Ovary (tissue), 10 donors: ENCODE measurements at places on chromosomes 11 and 22.
A peak's percentile ranks its signal among the peaks of the same experiment; 100 is the strongest.

DNA sequence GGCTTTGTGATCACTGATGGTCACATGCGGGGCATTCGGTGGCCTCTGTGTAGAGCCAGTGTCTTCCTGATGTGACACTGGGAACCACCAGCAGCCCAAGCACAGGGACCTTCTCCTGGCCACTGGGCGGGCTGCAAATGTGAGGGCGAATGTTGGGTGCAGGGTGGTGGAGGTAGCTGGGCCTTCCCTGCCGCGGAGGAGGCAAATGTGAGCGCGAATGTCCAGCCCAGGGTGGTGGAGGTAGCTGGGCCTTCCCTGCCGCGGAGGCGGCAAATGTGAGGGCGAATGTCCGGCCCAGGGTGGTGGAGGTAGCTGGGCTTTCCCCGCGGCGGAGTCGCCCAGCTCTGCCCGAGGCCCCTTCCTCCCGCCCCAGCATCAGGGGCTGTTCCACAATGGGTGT is 23.3 kb downstream of the PTDSS2 start:
- no peak overlapping the region for H3K4me3 ChIP-seq
- no peak for DNase-seq
- H3K27ac ChIP-seq: no peak overlapping the region
- H3K36me3 ChIP-seq: no peaks in the 10 kb centered on the region
- no peaks in the 10 kb centered on the region for H3K27me3 ChIP-seq
- peaks cover 11% of the 10 kb centered on the region for H3K4me1 ChIP-seq

DNA sequence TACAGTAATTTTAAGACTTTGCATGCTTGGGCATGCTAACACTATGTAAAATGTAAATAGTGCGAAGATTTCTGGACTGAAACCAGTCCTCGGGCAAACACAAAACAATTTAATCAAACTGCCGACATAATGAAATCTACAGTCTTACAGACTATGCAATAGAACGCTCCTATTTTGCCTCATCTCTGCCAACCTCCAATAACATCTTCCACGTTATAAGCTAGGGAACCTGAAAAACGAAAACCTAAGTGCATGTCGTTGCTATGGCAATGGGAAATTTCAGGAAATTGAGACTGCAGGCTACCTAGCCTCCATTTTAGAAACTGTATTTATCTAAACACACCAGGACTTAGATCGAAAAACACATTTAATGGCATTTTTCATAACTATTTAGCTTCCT is 1.1 kb downstream of the CSTF3 start:
- no peaks in the 10 kb centered on the region for H3K36me3 ChIP-seq
- H3K4me1 ChIP-seq: peaks cover 6% of the 10 kb centered on the region
- no peak for DNase-seq

GRCh38 chr11:63851364-63851763 is 12.5 kb downstream of the MARK2 start:
- no peaks in the 10 kb centered on the region for H3K4me1 ChIP-seq
- no peak overlapping the region for H3K4me3 ChIP-seq
- H3K36me3 ChIP-seq: no peaks in the 10 kb centered on the region
- peak overlapping the region; percentile 42 for H3K27ac ChIP-seq
- no peak for DNase-seq
- H3K27me3 ChIP-seq: no peaks in the 10 kb centered on the region

DNA sequence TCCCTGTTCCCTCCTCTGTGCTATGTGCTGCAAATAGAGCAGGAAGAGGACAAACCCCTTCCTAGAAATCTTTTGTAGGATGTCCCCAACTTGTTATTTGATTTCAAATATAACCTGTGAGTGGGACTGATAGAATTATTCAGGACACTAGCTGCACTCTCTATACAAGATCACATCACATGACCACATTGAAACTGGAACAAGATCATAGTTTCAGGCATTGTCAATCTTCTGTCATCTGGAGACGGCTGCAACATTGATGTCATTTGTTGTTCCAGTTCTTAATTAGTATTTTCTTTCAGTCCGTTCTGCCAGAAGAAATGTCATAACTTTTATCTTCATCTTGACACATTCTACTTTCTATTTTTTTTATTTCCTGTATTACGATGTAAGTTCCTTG is 89.3 kb downstream of the GRIA4 start:
- H3K27me3 ChIP-seq: no peaks in the 10 kb centered on the region
- no peaks in the 10 kb centered on the region for H3K36me3 ChIP-seq
- H3K27ac ChIP-seq: no peak overlapping the region
- no peak overlapping the region for H3K4me3 ChIP-seq
- DNase-seq: no peak

GRCh38 chr11:36352922-36353321 is 56.8 kb downstream of the PRR5L start:
- DNase-seq: no peak
- no peak overlapping the region for H3K27ac ChIP-seq
- H3K36me3 ChIP-seq: no peaks in the 10 kb centered on the region

DNA sequence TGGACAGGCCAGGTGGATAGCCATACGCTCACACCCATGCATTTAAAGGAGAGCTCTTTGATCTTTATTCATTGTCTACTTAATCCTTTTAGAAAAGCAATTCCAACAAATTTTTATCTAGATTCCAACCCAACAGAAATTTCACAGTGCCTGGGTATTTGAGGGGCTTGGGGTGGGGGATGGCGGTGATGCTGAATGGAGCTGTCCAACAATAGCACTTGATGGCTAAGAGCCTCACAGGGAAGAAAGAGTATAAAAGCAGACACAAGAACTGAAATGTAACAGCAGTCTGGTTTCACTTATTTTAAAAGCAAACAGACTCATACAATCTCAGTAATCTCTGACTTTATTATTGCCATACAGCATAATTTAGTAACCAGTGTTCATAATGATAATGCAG is 101.8 kb upstream of the SORL1-AS1 start:
- no peak overlapping the region for H3K27ac ChIP-seq
- no peak overlapping the region for H3K4me3 ChIP-seq
- H3K36me3 ChIP-seq: no peaks in the 10 kb centered on the region
- H3K27me3 ChIP-seq: no peaks in the 10 kb centered on the region

GRCh38 chr11:118912742-118913410 is 12.8 kb downstream of the BCL9L start:
- H3K4me3 ChIP-seq: no peak overlapping the region
- DNase-seq: no peak
- no peaks in the 10 kb centered on the region for H3K27me3 ChIP-seq
- H3K36me3 ChIP-seq: no peaks in the 10 kb centered on the region
- peak overlapping the region; percentile 94 for H3K27ac ChIP-seq

DNA sequence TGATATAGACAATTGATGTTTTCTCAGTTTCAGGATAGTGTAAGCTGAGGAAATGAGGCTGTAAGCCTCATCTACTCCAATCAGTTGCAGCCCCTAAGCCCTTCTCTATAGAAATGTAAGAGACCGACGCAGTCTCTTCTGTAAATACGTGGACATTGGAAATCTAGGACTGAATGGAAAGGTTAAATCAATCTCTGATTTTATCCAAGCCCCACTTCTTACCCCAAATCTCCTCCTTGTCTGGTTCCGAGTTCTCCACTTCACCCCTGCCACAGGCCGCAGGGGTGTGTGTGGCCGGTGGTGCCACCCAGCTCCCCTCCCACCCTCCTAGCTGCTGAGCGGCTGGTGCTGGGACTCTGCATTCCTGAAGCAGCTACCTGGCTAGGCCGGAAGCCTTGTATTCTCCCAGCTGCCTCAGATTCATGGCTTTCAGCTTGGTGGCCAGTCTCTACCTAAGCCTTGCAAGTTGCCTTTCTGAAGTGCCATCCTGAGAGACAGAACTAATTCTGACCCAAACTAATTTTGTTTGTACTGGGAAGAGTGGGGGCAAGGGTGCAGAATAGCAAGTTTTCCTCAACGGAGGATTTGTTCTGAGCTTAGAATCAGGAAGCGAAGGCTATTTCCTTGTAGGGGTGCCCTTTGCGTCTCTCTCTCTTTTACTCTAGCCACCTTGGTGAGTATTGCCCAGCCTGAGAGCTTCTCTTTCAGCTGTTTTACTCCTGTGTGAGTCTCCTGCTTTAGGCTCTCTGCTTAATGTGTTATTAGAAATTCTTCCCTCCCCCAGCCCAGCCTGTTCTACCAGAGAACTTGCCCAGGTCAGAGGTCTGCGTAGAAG is 749 bp downstream of the VWA5A start:
- peak overlapping the region; percentile 56 for H3K4me3 ChIP-seq
- DNase-seq: no peak
- peak overlapping the region; percentile 53 for H3K27ac ChIP-seq
- H3K27me3 ChIP-seq: no peaks in the 10 kb centered on the region
- H3K36me3 ChIP-seq: no peaks in the 10 kb centered on the region
- H3K4me1 ChIP-seq: peaks cover 2% of the 10 kb centered on the region

GRCh38 chr11:46212720-46213119 is 64.7 kb upstream of the CREB3L1 start:
- H3K27me3 ChIP-seq: no peaks in the 10 kb centered on the region
- no peaks in the 10 kb centered on the region for H3K36me3 ChIP-seq
- DNase-seq: no peak

- no peaks in the 10 kb centered on the region for H3K27me3 ChIP-seq
- H3K4me3 ChIP-seq: peak overlapping the region; percentile 86
- H3K27ac ChIP-seq: peak overlapping the region; percentile 99
- peaks cover 2% of the 10 kb centered on the region for H3K4me1 ChIP-seq
- peak; percentile 23 for DNase-seq
- no peaks in the 10 kb centered on the region for H3K36me3 ChIP-seq
Measured at GRCh38 chr11:110092111-110092514, 1.1 kb upstream of the ZC3H12C start.

DNA sequence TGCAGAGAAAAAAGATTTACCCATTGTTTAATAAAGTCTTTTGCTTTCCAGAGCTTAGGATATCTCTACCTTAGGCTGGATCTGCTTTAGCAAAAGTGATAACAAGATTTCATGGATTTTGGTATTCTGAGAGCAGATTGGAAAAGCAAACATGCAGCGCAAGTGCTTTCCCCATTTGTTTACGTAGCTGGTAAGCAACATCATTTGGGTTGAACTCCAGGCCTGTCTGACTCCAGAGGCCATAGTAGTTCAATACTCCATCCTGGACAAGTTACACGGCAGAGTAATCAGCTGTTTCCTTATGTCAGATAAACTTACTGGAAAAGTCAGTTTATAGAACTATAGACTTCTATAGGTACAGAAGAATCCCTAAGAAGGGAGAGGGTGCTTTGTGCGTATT is 40.6 kb upstream of the TNRC6B start:
- H3K36me3 ChIP-seq: no peaks in the 10 kb centered on the region
- no peaks in the 10 kb centered on the region for H3K4me1 ChIP-seq
- no peak overlapping the region for H3K4me3 ChIP-seq
- DNase-seq: no peak

DNA sequence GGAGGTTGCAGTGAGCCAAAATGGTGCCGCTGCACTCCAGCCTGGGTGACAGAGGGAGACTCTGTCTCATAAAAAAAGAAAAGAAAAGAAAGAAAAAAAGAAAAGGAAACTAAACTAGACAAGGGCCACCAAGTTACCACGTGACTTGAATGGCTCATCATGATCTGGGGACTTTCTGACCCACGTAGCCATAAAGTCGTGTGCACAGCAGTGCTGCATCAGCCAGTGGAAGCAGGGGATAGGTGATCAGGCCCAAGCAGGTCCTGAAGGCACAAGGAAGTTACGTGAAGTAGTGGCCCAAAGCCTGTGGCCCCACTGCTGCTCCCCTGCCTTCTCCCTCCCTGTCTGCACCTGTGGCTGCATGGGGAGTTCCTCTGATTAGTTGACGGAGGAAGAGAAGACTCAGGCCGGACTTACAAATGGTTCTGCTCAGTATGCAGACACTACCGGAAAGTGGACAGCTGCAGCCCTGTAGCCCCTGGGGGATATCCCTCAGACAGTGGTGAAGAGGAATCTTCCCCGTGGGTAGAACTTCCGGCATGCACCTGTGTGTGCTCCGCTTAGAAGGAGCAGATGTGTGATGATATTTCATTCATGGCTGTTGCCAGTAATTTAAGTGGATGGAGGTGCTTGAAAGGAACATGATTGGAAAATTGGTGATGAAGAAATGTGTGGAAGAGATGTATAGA is 18.2 kb upstream of the CD81 start:
- no peak for DNase-seq
- H3K4me1 ChIP-seq: no peaks in the 10 kb centered on the region
- no peaks in the 10 kb centered on the region for H3K36me3 ChIP-seq
- no peak overlapping the region for H3K4me3 ChIP-seq
- H3K27me3 ChIP-seq: no peaks in the 10 kb centered on the region

DNA sequence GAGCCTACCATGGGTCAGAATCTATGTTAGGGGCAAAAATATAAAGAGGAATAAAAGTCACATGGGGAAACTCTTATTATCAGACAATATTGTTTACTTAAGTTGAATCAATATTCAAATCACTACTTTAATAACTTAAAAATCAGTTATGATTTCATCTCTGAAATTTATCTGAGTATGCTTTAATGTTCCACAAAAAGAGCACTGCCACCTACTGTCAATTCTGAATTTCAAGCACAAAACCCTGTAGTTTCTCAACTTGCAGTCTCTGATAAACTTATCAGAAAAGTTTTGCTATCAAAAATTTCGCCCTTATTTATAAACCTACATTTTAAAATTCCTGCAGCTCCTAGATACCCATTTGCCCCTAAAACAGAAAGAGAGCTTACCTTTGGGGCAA is 47.3 kb downstream of the RDX start:
- no peak overlapping the region for H3K4me3 ChIP-seq
- H3K27me3 ChIP-seq: no peaks in the 10 kb centered on the region
- no peaks in the 10 kb centered on the region for H3K4me1 ChIP-seq
- no peak for DNase-seq

GRCh38 chr11:124123622-124124021 is 8.4 kb downstream of the VWA5A start:
- H3K27me3 ChIP-seq: no peaks in the 10 kb centered on the region
- H3K27ac ChIP-seq: no peak overlapping the region
- no peak for DNase-seq
- no peaks in the 10 kb centered on the region for H3K4me1 ChIP-seq
- no peaks in the 10 kb centered on the region for H3K36me3 ChIP-seq
- no peak overlapping the region for H3K4me3 ChIP-seq

DNA sequence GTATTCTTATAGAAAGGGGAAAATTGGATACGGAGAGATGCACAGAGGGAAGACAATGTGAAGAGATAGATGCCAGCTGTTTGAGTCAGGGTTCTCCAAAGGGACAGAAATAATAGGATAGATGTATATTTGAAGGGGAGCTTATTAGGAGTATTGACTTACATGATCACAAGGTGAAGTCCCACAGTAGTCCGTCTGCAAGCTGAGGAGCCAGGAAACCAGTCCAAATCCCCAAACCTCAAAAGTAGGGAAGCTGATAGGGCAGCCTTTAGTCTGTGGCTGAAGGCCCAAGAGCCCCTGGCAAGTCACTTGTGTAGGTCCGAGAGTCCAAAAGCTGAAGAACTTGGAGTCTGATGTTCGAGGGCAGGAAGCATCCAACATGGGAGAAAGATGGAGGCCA is 569.6 kb upstream of the LARGE1 start:
- DNase-seq: no peak
- no peaks in the 10 kb centered on the region for H3K36me3 ChIP-seq
- H3K4me1 ChIP-seq: no peaks in the 10 kb centered on the region
- no peak overlapping the region for H3K27ac ChIP-seq
